Stimulated activated CD4-positive, alpha-beta T cell treated with anti-CD3 and anti-CD28 coated beads, Interleukin-1b, Interleukin-23, amount 100 ng/mL, for 4 hours (primary cell): ENCODE measurements at places on chromosomes 7 and 10.

- DNase-seq, result no peak
These were observed 428.4 kb downstream of the ARL4A start for GRCh38 chr7:13115855-13116254.

DNA sequence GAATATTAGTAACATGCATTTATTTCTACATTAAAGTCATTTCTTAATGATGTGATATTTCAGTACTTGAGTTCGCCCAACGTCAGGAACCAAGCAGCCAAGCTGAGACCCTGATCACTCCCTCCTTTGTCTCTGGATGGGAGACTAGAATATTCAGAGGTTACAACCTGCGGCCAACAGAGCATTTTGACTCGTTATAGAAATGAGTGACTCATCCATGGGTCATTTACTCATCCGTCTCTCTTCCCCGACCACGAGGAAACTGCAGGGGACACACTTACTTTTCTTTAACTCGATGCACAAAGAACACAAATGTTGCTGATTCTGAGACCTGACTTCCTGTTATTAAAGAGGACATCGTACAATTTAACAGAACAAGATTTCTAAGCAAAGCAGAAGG is 343.3 kb downstream of the FRMD4A start:
- no peak for DNase-seq

DNA sequence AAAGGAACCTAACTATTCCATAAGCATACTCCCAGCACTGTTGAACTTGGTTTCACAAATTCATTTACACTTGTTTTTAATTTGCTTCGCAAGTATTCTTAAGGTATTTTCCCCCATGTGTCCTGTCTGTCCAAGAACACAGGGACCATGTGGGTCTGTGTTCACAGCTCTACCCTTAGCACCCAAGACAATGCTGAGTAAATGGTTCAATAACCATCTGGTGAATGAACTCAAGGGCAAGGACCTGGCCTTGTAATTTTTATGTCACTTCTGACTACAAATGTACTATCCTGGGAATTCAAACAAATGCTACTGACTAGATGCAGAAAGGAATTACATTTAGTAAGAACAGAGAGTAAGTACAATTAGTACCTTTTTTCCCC is 43.0 kb upstream of the SLIT1 start:
- no peak for DNase-seq

GRCh38 chr7:149802966-149803365 is 29.6 kb upstream of the ZNF467 start:
- no peak for DNase-seq

DNA sequence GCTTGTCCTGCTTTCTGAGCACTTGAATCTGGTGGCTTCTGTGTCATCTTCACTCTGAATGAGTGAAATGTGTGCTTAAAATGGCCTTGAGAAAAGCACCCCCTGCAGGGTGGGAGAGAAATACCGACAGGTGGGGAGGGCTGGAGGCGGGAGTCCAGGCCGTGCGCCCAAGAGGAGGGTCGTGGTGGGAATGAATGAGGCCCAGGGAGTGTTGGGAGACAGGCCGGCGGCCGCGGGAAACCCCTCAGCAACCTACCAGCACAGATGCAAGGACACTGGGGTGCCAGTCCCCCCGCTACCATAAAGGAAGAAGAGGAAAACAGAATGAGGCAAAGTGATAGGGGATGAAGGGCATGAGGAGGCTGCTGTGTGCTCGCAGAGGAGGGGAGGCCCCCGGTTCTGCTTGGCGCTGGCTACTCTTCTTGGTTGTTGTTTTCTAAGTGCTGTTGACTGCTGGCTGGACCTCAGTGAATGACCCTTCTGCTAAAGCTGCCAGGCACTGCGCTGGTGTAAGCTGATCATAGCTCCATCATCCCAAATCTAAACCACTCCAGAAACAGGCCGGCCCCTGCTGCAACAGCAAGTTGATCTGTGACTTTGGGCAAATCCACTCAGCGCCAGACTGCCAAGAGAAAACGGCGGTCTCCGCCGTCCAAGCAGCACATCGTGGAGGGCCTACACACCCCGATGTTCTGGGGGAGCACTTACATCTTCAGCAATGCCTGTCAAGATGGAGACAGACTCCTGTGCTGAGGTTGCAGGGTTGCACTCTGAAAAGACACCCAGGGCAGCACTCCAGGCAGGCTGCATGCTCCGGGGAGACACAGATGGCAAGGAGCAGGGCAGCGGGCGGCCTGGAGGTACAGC is 378.5 kb downstream of the DNAJB6 start:
- DNase-seq, result no peak

- no peak for DNase-seq
These were observed 2.5 kb downstream of the TCF7L2 start for GRCh38 chr10:112952282-112953173.

GRCh38 chr10:8951440-8952089 is 897.1 kb downstream of the GATA3 start:
- DNase-seq, result no peak

DNA sequence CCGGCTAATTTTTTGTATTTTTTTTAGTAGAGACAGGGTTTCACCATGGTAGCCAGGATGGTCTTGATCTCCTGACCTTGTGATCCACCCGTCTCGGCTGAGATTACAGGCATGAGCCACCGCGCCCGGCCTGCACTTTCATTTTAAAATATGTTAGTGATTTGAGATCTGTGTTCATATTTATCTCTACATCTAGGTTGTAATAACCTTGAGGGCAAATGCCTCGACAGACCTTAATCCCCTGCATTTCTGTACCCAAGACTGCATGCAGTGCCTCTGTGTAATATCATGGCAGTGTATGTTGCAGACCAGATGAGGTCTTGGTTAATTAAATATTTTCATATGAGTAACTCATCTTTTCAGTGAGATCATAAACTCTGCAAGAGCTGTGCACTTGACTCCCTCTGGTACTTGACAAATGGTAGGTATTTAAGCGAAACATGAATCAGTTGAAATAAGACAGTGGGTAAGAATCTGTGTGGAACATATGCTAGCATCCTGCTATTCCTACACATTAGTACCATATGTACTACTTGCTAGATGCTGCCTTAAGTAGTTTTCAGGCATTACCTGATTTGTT is 673.9 kb upstream of the ANKRD30A start:
- no peak for DNase-seq

- DNase-seq, result no peak
These were observed 204.9 kb upstream of the PTER start for GRCh38 chr10:16231734-16232435.

DNA sequence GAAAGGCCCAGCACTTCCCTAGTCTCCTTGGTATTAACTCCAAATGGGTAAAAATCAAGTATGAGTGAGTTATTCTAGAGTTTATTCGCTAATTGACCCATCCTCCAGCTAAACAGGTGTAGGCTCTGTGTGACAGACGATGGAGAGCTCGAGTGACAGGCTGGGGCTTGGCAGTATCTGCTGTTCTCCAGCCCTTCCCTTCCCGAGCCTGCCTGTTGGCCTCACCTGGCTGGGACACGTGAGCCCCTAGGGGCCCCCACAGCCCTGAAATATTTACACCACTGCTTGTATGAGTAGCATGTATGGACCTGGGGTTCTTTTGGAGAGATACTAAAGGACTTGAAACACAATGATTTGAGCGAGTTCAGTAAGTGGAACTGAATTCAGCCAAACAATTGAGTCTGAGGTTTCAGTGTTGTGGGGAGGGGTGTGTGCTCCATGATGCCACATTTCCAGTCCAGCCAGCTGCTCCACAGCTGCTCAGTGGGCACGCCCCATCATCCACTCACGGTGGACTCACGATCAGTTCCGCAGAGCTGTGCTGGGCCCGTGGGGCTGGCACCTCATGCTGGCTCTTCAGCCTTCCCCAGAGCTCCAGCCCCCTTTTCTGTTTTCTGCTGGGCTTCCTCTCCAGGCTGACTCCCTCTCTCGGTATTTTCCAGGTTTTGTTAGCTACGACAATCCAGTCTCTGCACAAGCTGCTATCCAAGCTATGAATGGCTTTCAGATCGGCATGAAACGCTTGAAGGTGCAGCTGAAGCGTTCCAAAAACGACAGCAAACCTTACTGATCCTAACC is 283.0 kb downstream of the USP6NL start:
- no peak for DNase-seq
